ENCODE measurements at places on chromosomes 5 and 9.

- DNase-seq = no peak
These were observed 48.9 kb upstream of the TDRD7 start for GRCh38 chr9:97362777-97363545.

GRCh38 chr9:134624621-134625181 is 16.9 kb upstream of the COL5A1 start:
- DNase-seq = no peak

DNA sequence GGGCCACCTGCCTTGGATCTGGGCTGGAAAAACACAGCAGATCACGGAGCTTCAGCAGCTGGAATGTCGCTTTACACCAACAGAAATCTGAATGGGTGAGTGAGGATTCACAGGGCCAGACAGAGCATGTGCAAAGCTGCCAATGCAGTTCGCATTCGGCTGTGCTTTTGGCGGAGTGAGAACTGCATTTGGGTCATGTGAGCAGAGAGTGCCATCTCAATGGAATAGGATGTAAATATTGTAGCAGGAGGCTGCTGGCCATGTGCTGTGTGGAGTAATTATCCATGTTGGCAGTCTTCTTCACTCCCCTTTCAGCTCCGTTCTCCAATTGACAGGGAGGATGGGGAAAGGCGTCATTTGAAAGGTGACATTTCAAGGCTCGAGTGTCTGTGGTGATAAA is at the start of gene ANKRD55:
Gene ANKRD55 (minus strand): TSS at position 101 of the 400 bp plus-strand sequence. CDS start 417 bp downstream, outside the sequence.
- no peak for DNase-seq

DNA sequence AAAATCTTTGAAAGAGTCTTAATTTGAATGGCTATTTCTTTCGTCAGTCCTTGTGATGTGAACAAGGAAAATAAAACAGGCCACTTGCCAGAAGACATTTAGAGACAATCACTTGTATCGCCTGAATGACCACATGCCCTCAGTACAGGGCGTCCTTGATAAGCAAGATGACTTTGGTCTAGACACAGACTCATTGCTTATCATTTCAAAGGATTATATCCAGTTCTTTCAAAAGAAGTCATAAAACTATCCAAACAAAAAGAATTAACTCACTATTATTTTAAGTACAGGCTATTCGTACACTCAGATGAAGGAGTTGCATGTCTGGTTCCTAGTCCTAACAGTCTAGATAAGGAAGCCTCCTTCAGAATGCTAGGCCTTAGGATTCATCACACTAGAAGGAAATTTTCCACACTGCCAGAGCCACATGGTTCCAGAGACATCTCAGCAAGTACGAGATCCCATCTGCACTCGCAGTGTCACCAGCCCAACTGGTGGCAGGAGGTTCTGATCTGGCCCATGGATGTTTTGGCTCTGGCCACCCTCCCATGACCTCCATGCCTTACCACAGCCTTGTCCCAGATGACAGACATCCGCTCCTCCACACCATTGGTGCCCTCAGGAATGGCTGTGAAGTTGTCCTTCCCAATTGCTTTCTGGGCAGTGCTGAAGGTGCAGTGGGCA is 109.6 kb downstream of the DPYSL3 start:
- no peak for DNase-seq

- no peak for DNase-seq
These were observed 49.5 kb upstream of the SARDH start for GRCh38 chr9:133787754-133788025.

DNA sequence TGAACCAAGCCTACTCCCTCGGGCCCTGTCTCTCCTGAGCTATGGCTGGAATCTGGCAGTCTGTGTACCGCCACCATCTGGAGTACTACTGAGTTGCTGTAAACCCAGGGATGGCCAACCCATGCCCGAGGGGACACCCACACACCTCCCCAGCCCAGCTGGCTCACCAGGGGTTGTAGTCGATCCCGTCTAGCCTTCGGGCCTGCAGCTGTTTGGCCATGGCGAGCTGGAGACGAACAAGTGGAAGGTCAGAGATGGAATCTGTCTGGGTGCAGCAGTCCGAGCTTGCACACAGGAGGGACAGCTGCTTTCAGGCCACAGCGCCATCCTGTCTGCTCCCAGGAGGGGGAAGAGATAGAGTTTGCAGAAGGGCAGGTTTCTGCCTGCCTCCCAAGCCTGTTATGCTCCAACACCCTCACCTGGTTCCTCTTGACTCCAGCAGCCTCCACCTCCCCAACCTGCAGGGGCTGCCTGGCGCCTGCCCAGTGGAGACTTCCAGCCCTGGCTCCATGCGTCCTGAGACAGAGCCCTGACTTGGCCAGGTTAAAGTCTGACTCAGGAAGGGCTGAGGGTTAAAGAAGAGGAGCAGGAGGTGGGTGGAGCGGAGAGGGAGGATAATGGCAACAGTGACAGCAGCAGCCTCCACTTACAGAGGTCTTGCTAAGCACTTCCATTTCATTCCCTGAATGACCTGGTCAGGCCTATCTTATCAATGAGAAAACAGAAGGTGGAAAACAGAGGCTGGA is 15.8 kb upstream of the SPOUT1 start:
- no peak for DNase-seq
